ENCODE measurements at places on chromosomes 7 and 10. TPM values are rescaled to one million over a fixed set of nuclear protein-coding genes. Genes with fewer than 3 reads are reported as not detected.

TMEM213 gene
- total RNA-seq, result not detected

SPAM1 gene
- total RNA-seq, result not detected

RBM20 gene
- total RNA-seq, result 0.45 TPM

SCART1 gene
- 2.7 TPM for total RNA-seq

UNCX gene
- not detected for total RNA-seq

STRIP2 gene
- total RNA-seq, result 1.5 TPM

SCIN gene
- 0.23 TPM for total RNA-seq

CFAP43 gene
- total RNA-seq, result 0.23 TPM

GPR15LG gene
- total RNA-seq, result not detected

DYNC1I1 gene
- 0.45 TPM for total RNA-seq

PLXNA4 gene
- 23.5 TPM for total RNA-seq

PRKG1 gene
- total RNA-seq, result 76.2 TPM

SAMD9 gene
- total RNA-seq, result 12.1 TPM

ANKRD61 gene
- 0.35 TPM for total RNA-seq

TUBAL3 gene
- not detected for total RNA-seq

PALD1 gene
- 1.1 TPM for total RNA-seq

KAZALD1 gene
- 25.4 TPM for total RNA-seq

ZSWIM8 gene
- 40.9 TPM for total RNA-seq

GIMAP5 gene
- total RNA-seq, result 0.08 TPM

NXPH1 gene
- total RNA-seq, result not detected

FFAR4 gene
- not detected for total RNA-seq

SSC4D gene
- total RNA-seq, result 0.68 TPM

SYT15B gene
- not detected for total RNA-seq

STEAP1 gene
- 53.9 TPM for total RNA-seq

PLA2G12B gene
- total RNA-seq, result not detected

GARS1 gene
- total RNA-seq, result 297 TPM

ARMC3 gene
- total RNA-seq, result not detected

ARID5B gene
- 40.1 TPM for total RNA-seq

STAG3 gene
- total RNA-seq, result 1.4 TPM

PRPS1L1 gene
- not detected for total RNA-seq

ZNF394 gene
- 20.7 TPM for total RNA-seq

POLR1F gene
- 8.2 TPM for total RNA-seq

GDF10 gene
- 1.1 TPM for total RNA-seq

EPHA1 gene
- not detected for total RNA-seq

HABP2 gene
- total RNA-seq, result not detected

CHN2 gene
- total RNA-seq, result 2.2 TPM

ASZ1 gene
- total RNA-seq, result not detected

VAX1 gene
- not detected for total RNA-seq
